Natural killer cell treated with Interleukin-12 subunit alpha and Interleukin-12 subunit beta and Interleukin-15 and Interleukin-18, amount 100 ng/mL, for 72 hours (primary cell): ENCODE measurements at places on chromosomes 4 and X.

DNA sequence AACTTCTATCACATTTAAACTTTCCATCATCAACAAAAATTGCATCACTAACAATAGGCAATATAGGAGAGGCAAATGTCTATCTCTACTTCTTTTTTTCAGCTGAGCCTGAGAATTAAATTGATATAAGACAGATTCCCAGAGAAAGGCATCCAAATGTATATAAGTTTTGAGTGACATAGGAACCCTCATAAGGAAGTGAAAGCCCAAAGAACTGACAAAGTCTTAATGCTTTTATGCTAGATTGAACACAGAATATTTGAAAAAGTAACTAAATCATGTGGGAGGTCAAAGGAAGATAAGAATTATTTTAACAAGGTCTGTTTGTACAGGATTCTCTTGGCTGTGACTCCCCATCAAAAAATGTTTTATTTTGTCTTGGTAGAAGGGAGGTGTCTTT, 714.9 kb downstream of the GRXCR1 start:
- DNase-seq = no peak

GRCh38 chr4:5783486-5783885, 72.5 kb downstream of the EVC start:
- no peak for DNase-seq

GRCh38 chr4:82678051-82678450, 116.3 kb upstream of the TMEM150C start:
- DNase-seq = no peak

GRCh38 chr4:68218044-68218443, 27.4 kb downstream of the TMPRSS11B start:
- no peak for DNase-seq

GRCh38 chr4:113561758-113562157, 199.8 kb downstream of the CAMK2D start:
- no peak for DNase-seq

DNA sequence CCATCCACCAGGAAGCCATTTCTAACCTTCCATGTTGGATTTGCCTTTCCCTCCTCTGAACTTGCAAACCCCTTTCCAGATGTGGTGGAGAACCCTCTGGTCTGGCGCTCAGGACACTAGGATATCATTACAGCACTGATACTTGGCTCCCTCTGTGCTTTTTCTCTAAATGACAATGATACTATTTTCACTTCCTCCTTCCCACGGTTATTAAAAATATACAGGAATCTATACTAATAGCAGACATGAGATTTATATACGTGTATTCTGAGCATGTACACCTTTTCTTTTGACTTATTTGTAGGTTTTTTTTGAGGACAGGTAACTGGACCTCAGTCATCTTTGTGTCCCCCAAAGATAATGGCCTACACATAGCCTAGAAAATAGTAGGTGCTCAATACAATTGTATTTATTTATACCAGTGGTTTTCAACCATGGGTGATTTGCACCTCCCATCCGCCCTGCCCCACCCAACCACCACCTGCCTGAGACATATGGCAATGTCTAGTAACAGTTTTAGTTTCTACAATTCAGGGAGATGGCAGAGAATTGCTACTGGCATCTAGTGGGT, 60.4 kb upstream of the PLAC8 start:
- no peak for DNase-seq

DNA sequence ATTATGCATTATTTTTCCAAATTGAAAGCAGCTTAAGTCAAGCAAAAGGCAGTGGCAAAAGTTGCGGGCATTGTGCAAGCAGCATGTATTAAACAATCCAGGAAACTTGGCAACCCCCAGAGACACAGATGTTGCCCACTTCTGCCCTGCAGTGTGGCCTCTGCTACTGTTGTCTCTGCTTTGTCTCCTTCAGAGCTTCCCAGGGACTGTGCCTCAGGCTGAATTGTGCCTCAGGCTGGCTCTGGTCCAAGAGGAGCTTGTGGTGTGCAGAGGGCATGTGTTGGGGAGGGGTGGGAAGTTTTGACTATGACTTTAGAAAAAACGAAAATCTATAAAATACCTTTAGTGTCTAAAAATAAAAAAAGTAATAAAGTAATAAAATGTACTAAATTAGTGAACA, 201.4 kb downstream of the CCSER1 start:
- DNase-seq = no peak

- DNase-seq = no peak
These were observed 2.3 kb upstream of the SLC26A1 start for GRCh38 chr4:995311-996026.

- no peak for DNase-seq
These were observed 42.1 kb downstream of the NFKB1 start for GRCh38 chr4:102543030-102543928.
